Stimulated activated CD4-positive, alpha-beta T cell treated with anti-CD3 and anti-CD28 coated beads, Interleukin-4, amount 100 ng/mL, for 4 hours (primary cell): ENCODE measurements at places on chromosomes 2 and 18.

DNA sequence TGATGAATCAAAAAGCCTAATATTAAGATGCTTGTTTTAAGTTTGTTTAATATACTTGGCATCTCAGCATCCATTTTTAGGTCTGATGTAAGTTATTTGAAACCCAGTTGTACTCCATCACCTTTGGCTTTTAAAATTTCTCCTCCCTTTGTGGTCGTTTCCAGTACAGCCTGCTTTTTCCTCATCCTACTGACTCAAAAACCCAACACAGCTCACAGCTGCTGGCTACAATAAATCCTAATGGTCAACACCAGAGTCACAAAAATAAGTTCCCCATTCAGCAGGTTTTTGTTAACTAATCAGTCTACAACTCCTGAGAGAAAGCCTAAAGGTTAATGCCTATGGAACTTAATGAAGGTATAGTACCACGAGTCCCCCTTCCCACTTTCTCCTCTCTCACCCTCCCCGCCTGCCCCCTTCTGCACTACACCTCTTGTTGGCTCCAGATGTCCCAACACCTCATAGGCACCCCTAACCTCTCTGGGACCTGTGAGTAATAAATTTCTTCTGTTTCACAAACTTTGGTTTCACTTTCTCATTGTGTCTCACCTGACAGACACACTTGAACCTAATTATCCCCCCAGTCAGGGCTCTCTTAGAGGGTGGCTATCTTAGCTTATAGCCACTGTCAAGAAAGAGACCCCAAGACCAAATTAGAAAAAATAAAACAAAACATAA, 148.6 kb downstream of the GALNT1 start:
- no peak for DNase-seq

- DNase-seq = no peak
These were observed 41.2 kb upstream of the GORASP2 start for GRCh38 chr2:170887896-170888295.

- no peak for DNase-seq
These were observed 62.7 kb upstream of the GATA6 start for GRCh38 chr18:22106536-22107292.

GRCh38 chr18:6557057-6557769, 142.5 kb upstream of the L3MBTL4 start:
- DNase-seq = no peak

- no peak for DNase-seq
These were observed 525.7 kb downstream of the SLC4A3 start for GRCh38 chr2:220153118-220153517.

DNA sequence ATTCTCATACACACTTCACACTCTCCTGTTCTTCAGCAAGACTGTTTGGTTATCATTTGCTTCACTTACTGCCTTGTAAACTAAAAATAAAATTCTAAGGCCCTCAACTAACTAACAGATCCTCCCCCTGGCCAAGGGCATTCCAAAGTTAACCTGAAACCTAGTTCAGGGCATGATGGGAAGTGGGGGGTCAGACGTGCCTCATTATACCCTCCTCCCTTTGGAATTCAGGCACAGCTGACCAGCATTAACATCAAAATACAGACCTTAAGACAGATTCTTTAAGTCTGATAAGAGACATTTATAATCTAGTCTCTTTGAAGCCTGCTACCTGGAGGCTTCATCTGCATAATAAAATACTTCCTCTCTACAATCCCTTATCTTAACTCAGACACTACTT, 221.0 kb downstream of the NOL4 start:
- no peak for DNase-seq

DNA sequence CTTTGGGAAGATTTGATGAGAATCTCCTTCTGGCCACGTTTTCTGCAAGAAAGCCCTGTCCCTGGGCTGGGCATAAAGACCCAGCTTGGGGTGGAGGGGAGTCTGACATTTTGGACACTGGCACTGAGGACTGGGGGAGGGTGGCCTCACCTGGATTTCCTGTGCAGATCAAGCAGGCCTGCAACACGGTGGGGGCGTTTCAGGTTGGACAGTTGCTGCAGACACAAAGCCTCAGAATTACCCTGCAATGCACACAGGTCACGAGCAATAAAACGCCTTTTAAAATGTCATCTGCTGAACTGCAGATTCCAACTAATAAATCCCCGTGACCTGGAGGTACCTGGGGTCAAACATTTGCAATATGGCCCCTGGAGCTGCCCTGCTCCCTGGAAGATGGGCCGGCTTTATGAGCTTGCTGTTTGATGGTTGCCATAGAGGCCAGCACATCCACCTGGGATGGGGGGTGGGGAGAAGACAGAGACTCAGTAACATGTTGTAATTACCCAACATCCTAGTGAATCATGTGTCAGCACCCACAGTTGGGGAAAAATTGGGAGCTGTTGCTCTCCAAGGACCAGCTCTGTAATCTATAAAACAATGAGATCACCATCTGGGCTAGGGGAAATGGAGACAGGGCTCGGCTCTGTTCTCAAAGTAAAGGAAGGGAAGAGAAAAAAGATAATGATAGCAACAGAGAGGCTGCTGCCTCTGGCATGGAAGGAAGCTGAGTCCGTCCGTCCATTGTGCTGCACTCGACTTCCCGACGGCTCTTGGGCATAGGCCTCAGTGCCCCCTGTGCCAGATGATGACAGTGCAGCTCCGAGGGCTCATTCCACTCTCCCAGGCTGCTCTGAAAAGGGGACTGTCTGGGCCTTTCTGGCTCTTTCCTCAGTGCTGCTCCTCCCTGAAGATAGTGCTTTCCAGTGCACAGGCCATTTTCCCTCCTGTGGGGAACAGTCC, 340.3 kb downstream of the CYRIA start:
- no peak for DNase-seq

- DNase-seq = no peak
These were observed 80.6 kb upstream of the LRRTM4 start for GRCh38 chr2:77602771-77603170.

DNA sequence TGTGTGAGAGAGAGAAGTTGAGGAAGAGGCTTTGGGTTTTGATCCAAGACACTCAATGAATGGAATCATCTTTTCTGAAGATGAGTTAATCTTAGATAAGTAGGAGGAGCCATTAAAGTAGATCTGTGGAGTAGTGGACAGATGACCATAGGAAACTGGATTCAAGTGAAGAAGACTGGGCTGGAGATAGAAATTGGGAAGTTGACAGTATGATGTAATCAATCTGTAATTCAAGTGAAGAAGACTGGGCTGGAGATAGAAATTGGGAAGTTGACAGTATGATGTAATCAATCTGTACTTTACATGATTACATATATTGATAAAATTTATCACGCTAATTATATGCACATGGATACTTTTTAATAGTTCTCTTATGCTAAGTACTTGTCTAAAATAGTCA, 92.8 kb downstream of the PHLPP1 start:
- DNase-seq = no peak

- no peak for DNase-seq
These were observed 86.3 kb downstream of the SPIRE1 start for GRCh38 chr18:12571630-12572029.

- DNase-seq = no peak
These were observed 464.1 kb downstream of the TGIF1 start for GRCh38 chr18:3914109-3914508.

DNA sequence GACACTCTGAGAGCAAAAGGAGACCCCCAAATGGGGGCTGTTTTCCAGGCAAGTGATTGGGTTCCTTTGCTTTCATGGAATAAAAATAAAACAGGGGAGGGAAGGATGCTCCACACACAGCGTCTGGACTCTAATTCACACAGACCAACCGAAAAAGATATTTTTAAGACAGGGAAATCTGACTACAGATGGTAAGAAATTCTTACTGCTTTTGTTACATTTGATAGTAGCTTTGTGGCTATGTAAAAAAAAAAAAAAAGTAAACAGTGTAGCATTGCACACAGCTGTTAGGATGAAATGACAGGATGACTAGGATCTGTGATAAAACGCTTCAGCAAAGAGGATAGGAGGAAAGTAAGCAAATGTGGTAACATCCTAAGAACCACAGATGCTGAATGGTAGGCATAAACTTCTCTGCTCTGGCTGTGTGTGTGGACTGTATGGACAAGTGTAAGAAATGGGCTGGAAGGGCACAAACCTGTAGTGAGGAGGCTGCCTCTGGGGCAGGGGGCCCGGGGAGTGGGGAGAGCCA, 207.6 kb downstream of the ANAPC1 start:
- DNase-seq = no peak

DNA sequence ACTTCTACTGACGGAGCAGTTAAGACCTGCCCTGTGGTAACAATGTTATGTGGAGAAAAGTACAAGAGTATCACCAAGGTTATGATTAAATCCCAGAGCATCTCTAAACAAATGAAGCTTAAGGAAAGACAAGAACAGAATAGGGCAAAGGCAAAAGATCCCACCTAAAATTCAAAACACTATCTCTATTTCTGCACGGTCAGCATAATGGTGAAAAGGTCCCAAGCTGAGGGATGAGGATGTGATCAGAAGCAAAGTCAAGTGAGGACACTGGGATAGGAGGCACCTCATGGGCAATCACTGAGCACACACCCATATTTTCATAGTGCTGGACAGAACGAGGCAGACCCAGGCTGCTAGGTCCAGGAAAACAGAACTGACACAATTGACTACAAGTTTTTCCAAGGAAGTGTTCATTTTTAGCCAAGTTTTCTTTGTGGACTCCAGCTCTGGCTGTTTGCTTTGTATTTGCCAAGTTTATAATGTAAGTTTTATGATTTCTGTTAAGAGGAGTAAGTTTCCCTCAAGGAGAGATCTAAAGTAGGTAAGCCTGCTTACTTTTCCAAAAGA, 77.8 kb downstream of the NCKAP5 start:
- no peak for DNase-seq

- no peak for DNase-seq
These were observed 45.3 kb downstream of the HADHB start for GRCh38 chr2:26290001-26290400.

DNA sequence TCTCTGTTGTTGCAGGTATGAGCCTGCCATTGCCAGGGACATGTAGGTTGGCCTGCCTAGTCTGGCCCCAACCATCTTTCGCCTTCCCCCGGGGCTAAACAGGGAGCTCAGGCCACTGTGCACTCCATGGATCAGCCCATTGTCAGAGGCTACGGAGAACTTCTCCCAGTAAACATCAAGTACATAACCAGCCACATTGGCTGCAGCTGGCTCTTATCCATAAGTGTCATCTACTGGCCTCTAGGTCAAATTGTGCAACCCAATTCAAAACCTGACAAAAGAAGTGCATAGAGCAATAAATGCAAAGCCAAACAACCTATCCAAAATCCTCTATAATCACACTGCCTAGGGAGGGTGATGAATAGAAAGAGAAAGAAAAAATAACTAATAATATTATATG, 418.1 kb upstream of the DCC start:
- DNase-seq = no peak

DNA sequence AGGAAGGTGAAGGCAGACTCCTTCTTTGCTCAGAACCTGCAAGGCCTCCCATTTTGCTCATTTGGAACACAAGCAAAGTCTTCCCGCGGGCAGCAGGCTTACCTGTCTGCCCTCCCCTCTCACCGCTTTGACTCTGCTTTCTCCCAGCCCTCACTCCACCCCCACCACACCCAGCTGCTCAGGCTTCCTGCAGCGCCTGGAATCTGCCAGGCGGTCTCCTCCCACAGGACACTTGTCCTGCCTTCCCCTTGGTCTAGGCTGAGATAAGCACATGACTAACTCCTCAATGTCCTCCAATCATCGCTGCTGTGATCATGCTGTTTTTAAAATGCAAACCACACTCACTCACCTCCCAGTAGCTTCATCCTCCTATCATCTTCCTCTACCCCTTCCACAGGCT, 430.0 kb downstream of the ZNF516 start:
- no peak for DNase-seq

DNA sequence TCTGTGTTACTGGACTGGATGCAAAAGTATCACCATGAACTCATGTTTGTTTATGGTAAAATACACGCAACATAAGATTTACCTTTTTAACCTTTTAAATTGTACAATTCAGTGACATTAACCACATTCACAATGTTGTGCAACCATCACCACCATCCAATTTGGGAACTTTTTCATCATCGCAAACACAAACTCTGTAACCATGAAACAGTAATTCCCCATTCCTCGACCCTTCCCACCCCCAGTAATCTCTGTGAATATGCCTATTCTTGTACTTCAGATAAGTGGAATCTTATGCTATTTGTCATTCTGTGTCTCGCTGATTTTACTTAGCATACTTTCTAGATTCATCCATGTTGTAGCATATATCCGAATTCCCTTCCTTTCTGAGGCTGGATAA, 31.1 kb upstream of the EPAS1 start:
- no peak for DNase-seq

DNA sequence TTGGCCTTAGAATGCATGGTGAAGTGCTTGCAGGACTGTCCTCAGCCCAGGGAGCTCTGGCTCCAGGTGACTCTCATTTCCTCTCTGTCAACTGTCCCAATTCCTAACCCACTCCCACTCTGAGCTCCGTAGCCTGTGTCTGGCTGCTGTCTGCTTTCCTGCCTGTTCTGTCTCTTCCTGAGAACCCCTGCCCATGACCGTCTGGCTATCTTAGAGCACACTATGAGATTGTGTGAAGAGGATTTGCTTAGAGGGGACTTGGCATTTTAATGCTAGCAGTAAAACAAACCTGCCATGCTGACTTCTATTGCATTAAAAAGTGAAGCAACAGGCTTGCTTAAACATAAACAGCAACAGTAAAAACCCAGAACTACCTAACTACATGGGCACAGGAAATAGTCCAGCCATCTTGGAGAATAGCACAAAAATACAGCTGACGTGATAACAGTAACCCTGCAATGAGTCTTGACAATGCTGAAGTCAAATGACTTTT, 234.7 kb downstream of the PRKCE start:
- DNase-seq = no peak
